Aorta (tissue), 5 donors: ENCODE measurements at places on chromosomes 7 and 10. TPM values are rescaled to one million over a fixed set of nuclear protein-coding genes. Genes with fewer than 3 reads are reported as not detected.

MEIG1 gene
- not detected for total RNA-seq

ICA1 gene
- 15.9 TPM for total RNA-seq

GALNT11 gene
- total RNA-seq: 45.8 TPM

TECPR1 gene
- 33.8 TPM for total RNA-seq

ASZ1 gene
- not detected for total RNA-seq
